Activated CD4-positive, alpha-beta memory T cell treated with anti-CD3 and anti-CD28 coated beads, Interleukin-2, amount 10 ng/mL, durations not matched to agents 7 days and 5 days (primary cell): ENCODE measurements at places on chromosomes 3 and 15. TPM values are rescaled to one million over a fixed set of nuclear protein-coding genes. Genes with fewer than 3 reads are reported as not detected.
A peak's percentile ranks its signal among the peaks of the same experiment; 100 is the strongest.

- peaks cover 18% of the 10 kb centered on the region for H3K27me3 ChIP-seq
- no peak for DNase-seq
- no peak overlapping the region for H3K27ac ChIP-seq
- no peak overlapping the region for H3K4me3 ChIP-seq
- peaks cover 24% of the 10 kb centered on the region for H3K4me1 ChIP-seq
Observed at GRCh38 chr15:40847223-40847961, 3.5 kb downstream of the SPINT1 start.

DNA sequence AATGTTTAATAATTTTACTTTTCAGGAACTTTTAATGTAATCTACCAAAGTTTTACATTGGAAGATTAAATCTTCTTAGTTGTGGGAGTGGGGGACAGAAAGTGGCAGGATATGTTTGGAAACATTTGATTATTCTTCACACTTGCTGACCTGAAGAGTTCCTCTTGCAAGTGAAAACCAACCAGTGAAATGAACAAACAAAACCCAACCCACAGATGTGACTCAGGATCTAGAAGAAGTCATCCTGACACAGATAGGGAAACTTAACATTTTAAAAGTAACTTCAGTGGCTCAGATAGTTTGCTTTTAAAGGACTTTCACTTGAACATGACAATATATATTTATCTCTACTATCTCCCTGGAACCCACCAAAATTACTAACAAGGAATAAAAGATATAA is 55.4 kb downstream of the ASTE1 start:
- DNase-seq = no peak
- peaks cover 2% of the 10 kb centered on the region for H3K4me1 ChIP-seq
- H3K4me3 ChIP-seq = no peak overlapping the region
- H3K27me3 ChIP-seq = no peaks in the 10 kb centered on the region
- peaks cover 44% of the 10 kb centered on the region for H3K36me3 ChIP-seq
- H3K27ac ChIP-seq = no peak overlapping the region

- no peaks in the 10 kb centered on the region for H3K27me3 ChIP-seq
- no peak for DNase-seq
- no peak overlapping the region for H3K4me3 ChIP-seq
- H3K27ac ChIP-seq = no peak overlapping the region
- H3K4me1 ChIP-seq = peaks cover 40% of the 10 kb centered on the region
- peaks cover 43% of the 10 kb centered on the region for H3K36me3 ChIP-seq
Observed at GRCh38 chr3:170360466-170360865, 3.0 kb downstream of the SKIL start.

- H3K4me3 ChIP-seq = no peak overlapping the region
- peaks cover 5% of the 10 kb centered on the region for H3K36me3 ChIP-seq
- H3K27ac ChIP-seq = no peak overlapping the region
- H3K4me1 ChIP-seq = peaks cover 40% of the 10 kb centered on the region
Observed at GRCh38 chr3:194494951-194495374, 8.2 kb upstream of the ATP13A3 start.

GRCh38 chr15:71443538-71443937 is 328.3 kb downstream of the THSD4 start:
- H3K27me3 ChIP-seq = peaks cover 10% of the 10 kb centered on the region
- H3K27ac ChIP-seq = no peak overlapping the region
- no peaks in the 10 kb centered on the region for H3K4me1 ChIP-seq
- H3K36me3 ChIP-seq = no peaks in the 10 kb centered on the region

- no peaks in the 10 kb centered on the region for H3K4me1 ChIP-seq
- DNase-seq = no peak
- peaks cover 23% of the 10 kb centered on the region for H3K27me3 ChIP-seq
- H3K27ac ChIP-seq = no peak overlapping the region
- no peak overlapping the region for H3K4me3 ChIP-seq
Observed at GRCh38 chr15:51401872-51402517, 60.5 kb downstream of the GLDN start.

GRCh38 chr3:188280627-188281026 is 126.7 kb downstream of the LPP start:
- peaks cover 24% of the 10 kb centered on the region for H3K4me1 ChIP-seq
- no peak overlapping the region for H3K4me3 ChIP-seq
- DNase-seq = no peak
- no peaks in the 10 kb centered on the region for H3K36me3 ChIP-seq

DNA sequence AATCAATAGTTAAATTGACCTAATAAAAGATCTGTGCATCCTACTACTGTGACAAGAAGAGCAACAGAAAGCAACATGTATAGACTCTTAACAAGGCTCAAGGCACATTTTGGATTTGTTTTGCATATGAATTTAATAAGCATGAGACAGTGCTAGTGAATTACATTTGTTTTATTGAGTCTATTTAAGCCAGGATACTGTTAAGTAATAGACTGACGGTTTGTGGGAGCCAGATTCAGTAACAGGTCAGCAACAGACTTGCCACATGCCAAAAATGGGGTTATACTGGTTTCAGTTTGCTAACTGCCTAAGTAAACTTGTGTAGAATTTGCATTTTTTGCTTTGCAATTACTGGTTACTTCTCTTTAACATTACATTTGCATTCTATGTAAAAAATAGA is 54.0 kb downstream of the MBNL1 start:
- peak; percentile 29 for DNase-seq
- peaks cover 44% of the 10 kb centered on the region for H3K36me3 ChIP-seq
- H3K27me3 ChIP-seq = no peaks in the 10 kb centered on the region
- H3K4me1 ChIP-seq = peaks cover 73% of the 10 kb centered on the region

GRCh38 chr3:127304121-127304744 is 16.4 kb upstream of the PRR20G start:
- H3K4me3 ChIP-seq = no peak overlapping the region
- H3K36me3 ChIP-seq = no peaks in the 10 kb centered on the region
- peaks cover 3% of the 10 kb centered on the region for H3K27me3 ChIP-seq
- H3K4me1 ChIP-seq = no peaks in the 10 kb centered on the region

GRCh38 chr15:33810806-33811205 is 157.5 kb upstream of the CHRM5 start:
- H3K4me1 ChIP-seq = no peaks in the 10 kb centered on the region
- H3K27ac ChIP-seq = no peak overlapping the region
- no peaks in the 10 kb centered on the region for H3K27me3 ChIP-seq
- DNase-seq = no peak
- H3K36me3 ChIP-seq = no peaks in the 10 kb centered on the region
- no peak overlapping the region for H3K4me3 ChIP-seq

- H3K4me3 ChIP-seq = no peak overlapping the region
- no peaks in the 10 kb centered on the region for H3K36me3 ChIP-seq
- H3K27me3 ChIP-seq = peaks cover 4% of the 10 kb centered on the region
- no peak for DNase-seq
- no peaks in the 10 kb centered on the region for H3K4me1 ChIP-seq
- H3K27ac ChIP-seq = no peak overlapping the region
Observed at GRCh38 chr15:48536681-48537091, 108.8 kb downstream of the FBN1 start.

DNA sequence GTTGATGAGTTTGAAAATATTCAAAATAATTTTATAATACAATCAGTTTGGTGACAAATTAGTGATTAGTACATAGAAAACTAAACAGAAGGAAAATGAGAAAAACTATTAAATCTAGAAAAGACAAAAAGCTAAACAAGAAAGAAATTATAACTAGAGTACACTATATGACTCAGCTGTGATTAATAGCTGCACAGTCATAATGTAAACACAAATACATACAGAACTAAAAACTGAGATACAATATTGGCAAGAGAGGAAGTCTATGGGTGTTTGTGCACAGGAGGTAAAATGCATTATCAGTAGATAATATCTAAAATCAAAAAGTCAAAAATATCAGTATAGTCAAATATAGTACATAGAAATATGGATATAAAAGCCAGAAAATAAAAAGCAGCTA is 80.7 kb upstream of the PCSK6 start:
- H3K36me3 ChIP-seq = no peaks in the 10 kb centered on the region
- H3K27ac ChIP-seq = no peak overlapping the region
- peaks cover 14% of the 10 kb centered on the region for H3K27me3 ChIP-seq
- H3K4me1 ChIP-seq = no peaks in the 10 kb centered on the region
- H3K4me3 ChIP-seq = no peak overlapping the region

ABHD14A gene
- 13.3 TPM for total RNA-seq

SLC28A1 gene
- not detected for total RNA-seq

CKMT1A gene
- total RNA-seq = not detected

DVL3 gene
- total RNA-seq = 33.2 TPM

POMGNT2 gene
- 7.8 TPM for total RNA-seq

ZNF774 gene
- total RNA-seq = 0.83 TPM

HERC2 gene
- 30.2 TPM for total RNA-seq

BNC1 gene
- total RNA-seq = not detected

CAV3 gene
- total RNA-seq = not detected

TMF1 gene
- 58.0 TPM for total RNA-seq
